ENCODE measurements at places on chromosomes 6 and 20. TPM values are rescaled to one million over a fixed set of nuclear protein-coding genes. Genes with fewer than 3 reads are reported as not detected.

DNA sequence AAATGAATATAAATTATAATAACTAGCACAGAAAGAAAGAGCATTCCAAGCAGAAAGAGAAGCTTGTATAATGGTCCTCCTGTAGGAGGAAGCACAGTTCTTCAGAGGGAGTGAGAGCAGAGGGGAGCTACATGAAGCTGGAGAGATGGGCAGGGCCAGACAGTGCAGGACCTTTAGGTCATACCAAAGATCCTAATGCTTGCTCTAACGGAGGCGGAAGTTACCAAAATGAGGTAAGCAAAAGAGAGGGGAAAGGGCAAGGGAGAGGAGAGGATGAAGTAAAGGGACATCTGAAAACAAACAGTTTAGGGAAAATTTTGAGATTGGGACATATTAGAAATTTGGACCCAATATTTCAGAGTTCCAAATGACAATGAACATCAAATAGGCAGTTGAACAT is 50.2 kb downstream of the HBS1L start:
- DNase-seq = no peak

- DNase-seq = no peak
Measured at GRCh38 chr20:56841346-56841908, 212.3 kb downstream of the TFAP2C start.

DNA sequence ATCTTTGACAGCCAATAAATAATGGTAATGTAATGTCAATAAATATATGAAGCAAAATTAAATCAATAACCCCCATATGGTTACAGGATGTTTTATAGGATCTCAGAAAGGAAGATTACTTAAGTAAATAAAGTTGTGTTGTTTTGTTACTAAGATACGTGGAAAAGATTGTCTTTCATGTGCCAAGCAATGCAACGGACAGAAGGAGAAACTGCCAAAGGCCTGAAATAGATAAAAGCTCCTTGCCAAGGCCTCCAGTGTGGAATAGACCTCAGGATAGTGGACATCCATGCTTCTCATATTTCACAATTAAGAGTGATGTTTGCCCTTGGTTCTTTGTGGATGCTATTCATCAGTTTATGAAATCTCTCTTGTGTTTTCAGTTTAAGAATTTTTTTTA is 16.4 kb upstream of the FNDC1 start:
- no peak for DNase-seq

GRCh38 chr6:75588948-75589347 is 12.7 kb upstream of the SENP6 start:
- DNase-seq = no peak

The SLC52A3 gene
- 0.02 TPM for total RNA-seq

- no peak for DNase-seq
Measured at GRCh38 chr6:147278891-147279290, 74.7 kb downstream of the STXBP5 start.
